Astrocyte of the spinal cord (primary cell): ENCODE measurements at places on chromosomes 1 and 21.
A peak's percentile ranks its signal among the peaks of the same experiment; 100 is the strongest.

DNA sequence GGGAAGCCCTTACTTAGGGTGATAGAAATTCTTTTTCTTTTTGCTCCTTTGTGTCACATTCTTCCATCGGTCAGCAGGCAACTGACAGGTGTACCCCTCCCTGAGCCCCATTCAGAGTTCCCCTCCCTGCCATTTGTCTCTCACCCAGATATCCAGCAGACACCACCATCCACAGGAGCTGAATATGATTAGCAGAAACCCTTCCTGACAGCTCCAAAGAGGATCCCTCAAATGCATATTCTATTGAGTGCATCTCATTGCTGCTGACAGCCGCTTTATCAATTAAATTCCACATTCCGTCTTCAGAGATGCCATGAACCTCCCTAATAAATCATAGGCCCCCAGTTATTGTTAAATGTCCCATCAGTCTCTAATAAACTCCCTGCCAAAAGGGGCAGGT is 6.1 kb upstream of the DDX20 start:
- DNase-seq, result no peak

GRCh38 chr21:36055551-36055950 is 4.8 kb downstream of the SETD4 start:
- no peak for DNase-seq

DNA sequence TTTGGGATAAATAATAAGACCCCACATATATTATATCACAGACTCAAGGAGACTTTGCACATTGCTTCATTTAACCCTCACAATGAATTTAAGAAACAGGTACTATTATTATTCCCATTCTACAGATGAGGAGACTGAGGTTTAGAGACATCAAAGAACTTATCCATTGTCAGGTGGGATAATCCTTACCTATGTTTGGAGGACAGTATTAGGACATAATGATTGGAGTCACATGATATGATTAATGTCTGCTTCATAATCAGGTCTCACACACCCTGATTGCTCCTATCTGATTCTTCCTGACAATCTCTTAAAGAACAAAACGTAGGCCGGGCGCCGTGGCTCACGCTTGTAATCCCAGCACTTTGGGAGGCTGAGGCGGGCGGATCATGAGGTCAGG is 16.9 kb downstream of the IRF2BP2 start:
- DNase-seq, result no peak

DNA sequence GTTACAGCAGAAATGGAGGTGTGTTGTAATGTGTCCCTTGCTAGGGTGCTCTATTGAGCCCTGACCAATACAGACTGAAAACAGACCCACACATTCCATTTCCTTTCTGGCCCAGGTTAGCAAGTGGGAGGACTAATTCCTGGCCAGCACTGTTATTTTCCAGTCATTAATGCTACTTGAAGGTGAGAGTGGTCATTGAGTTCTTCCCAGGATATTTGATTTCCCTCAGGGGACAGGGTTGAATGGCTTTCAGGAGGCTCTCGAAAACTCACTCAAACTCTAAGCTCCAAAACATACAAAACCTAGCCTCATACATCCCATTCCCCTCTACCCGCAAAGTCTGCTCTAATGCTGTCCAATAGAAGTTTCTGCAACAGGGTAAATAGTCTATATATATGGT is 6.2 kb downstream of the LRRC52 start:
- DNase-seq, result no peak

DNA sequence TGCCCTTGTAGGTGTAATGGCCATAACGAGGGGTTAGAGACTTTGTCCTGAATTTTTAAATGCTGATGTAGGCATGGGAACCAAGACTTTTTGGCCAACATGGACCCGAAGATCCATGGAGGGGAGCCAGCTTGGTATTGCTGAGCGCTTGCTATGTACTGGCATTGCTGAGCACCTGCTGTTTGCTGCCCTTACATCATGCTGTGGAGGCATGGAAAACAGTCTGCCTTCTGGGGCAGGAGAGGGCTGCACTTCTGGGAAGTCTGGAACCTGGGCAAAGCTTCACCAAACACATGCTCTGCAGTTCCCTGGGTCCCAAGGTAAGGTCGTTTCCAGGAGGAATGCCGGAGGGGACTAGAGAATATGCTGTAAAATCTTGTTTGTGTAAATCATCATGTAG is 86.3 kb upstream of the CNIH3 start:
- no peak for DNase-seq

- DNase-seq, result no peak
Observed at GRCh38 chr1:17427696-17428660, 11.5 kb downstream of the RCC2 start.

DNA sequence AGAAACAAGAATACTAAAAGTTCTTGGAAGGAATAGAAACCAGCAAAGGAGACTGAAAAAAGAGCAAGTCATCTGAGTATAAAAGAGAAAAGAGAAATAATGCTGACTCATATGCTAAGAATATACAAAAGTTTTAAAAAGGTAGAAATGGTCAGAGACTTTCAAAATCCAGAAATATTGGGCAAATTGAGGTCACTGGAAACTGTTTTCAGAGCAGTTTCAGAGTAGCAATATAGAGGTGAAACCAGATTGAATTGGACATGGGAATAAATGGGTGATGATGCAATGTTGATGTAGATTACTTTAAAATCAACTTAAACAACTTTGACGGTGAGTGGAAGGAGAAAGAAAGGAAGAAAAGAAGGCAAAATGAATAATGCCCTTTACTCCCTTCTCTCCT is 1.8 kb upstream of the RPS6KC1 start:
- DNase-seq, result no peak

GRCh38 chr1:41365772-41366454 is 4.7 kb downstream of the FOXO6 start:
- no peak for DNase-seq

GRCh38 chr1:32774464-32774808 is 42.7 kb downstream of the YARS1 start:
- DNase-seq, result no peak

- DNase-seq, result peak; percentile 77
Observed at GRCh38 chr1:55277377-55278130, 62.4 kb upstream of the USP24 start.

GRCh38 chr1:15178571-15179484 is 25.3 kb downstream of the TMEM51 start:
- DNase-seq, result peak; percentile 95

DNA sequence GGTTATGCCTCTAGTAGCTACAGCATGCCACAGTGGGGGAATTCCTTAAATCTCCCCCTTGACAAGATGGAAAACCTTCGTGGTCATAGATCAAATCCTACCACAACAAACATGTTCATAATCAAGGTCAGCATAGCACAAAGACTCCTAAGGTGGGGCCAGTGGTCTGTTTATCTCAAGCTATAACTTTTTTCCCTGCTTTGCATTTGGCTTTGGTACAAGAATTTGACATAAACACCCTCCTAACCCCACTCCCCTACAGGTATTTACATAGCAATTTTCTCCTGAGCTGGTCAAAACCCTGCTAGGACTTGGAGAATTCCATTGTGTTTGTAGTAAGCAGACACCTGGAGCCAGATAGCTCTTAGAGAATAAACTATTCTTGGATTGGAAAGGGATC is 58.5 kb downstream of the HIVEP3 start:
- no peak for DNase-seq

GRCh38 chr1:5734414-5734813 is 257.8 kb downstream of the NPHP4 start:
- no peak for DNase-seq

DNA sequence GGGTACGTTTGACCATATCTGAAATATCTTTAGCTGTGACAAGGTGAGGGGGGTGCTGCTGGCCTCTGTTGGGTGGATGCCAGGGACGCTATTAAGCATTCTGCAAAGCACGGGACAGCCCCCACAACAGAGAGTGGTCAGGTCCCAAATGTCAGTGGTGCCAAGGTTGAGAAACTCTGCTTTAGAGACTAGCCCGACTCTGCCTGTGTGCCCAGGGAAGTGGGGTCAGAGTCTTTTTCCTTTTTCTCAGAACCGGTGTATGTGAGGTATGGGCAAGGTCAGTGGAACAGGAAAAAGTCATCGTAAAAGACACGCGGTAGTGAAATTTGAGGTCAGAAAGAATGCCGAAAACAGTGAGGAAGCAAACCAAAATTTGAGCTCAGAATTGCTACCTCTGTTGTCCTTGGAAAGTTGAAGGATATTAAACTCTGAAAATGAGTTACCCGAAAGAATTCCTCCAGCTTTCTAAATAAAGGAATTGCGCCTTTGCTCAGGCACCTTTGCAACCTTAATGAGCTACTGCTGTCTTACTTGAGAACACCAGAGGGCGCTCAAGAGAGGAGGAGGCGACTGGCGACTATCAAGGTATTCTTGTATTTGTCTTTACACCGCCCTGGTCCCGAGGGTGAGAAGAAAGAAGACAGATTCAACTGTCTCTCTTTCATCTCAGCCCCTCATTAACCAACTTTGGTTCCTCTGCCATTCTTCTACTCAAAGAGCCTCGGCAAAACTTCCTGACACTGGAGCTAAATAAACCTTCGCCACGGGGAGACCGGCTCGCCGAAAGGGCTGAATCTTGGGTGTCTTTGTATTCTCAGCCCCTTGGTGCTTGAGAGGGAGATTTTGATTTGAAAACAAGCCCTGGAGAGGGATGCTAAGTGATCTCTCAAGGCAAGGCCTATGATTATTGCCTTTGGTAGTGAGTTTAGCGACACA is 85.4 kb upstream of the OLIG2 start:
- peak; percentile 35 for DNase-seq

DNA sequence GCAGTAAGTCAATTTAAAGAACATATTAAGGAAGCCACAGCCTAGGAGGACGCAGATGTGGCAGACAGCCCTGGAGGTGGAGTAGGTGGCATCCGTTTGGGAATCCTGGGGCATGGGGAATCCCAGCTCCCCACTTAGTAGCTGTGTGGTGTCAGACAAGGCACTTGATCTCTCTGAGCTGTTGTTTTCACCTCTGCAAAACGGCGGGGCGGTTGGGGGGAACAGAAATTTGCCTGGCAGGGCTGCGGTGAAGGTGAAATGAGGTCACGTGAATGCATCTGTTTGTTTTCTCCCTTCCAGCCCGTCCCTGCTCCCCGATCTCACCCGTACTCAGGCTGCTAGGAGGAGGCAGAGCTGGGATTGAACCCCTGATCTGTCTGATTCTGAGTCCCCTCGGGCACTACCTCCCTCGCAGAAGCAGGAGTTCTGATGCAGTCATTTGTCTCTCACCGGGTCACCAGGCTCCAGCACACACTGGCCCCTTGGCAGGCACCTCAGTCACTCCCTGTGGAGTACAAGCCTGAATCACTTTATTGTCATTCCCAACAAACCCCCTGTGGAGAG is 2.2 kb upstream of the LAPTM5 start:
- DNase-seq, result no peak

DNA sequence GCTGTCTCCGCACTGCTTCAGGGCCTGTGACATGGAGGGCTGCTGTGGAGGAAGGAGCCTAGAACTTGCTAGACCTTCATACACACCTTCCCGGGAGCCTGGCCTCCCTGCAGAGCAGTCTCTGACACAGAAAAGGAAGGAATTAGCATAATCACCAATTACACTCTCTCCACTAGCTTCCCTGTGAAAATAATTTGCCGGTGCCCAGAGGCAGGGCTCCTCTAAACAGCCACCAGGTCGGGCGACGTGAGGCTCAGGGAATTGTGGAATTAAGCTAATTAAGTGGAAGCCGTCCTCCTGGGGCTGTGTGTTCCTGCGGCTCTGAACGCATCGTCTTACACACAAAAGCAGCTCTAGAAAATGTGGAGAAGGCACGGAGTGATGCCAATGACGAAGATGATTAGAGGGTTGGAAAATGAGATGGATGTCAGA is 82.6 kb downstream of the NENF start:
- DNase-seq, result no peak

DNA sequence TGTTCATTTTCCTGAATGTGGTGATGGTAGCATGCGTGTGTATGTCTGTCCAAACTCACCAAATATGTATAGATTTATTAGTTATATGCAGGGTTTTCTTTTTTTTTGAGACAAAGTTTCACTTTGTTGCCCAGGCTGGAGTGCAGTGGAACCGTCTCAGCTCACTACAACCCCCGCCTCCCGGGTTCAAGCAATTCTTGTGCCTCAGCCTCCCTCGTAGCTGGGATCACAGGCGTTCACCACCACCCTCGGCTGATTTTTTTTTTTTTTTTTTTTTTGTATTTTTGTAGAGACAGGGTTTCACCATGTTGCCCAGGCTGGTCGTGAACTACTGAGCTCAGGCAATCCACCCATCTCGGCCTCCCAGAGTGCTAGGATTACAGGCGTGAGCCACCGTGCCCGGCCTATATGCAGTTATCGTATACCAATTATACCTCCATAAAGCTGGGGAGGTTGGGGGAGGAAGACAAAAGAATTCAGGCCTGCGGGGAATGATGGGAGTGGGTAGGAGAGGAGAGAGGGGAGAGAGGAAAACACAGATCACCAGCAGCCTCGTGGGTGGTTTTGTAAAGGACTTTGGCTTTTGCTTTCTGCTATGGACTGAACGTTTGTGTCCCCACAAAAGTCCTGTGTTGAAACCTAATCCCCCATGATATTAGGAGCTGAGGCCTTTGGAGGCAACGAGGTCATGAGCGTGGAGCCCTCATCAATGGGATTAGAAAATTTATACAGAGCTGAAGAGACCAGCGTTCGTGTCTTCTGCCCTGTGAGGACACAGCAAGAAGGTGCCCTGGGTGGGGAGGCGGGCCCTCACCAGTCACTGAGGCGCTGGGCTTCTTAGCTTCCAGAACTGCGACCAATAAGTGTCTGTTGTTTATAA is 4.4 kb upstream of the HNRNPU start:
- DNase-seq, result no peak

DNA sequence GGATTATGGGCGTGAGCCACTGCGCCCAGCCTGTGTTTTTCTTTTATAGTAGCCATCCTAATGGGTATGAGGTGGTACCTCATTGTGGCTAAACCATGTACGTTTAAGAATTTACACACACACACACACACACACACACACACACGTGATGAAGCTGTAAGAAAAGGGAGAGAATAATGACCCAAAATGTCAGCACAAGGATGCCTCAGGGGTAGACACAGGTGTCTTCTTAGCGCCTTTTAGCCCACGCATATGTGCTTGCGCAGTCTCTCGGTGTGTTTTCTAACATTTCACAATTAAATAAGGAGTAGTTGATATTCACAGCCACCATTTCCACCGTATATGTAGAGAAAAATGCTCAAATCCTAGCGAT is 782 bp upstream of the PFKL start:
- DNase-seq, result peak; percentile 34

GRCh38 chr1:67191668-67192520 is 25.6 kb downstream of the IL23R start:
- no peak for DNase-seq

- no peak for DNase-seq
Observed at GRCh38 chr1:56834137-56834900, 15.1 kb upstream of the FYB2 start.

DNA sequence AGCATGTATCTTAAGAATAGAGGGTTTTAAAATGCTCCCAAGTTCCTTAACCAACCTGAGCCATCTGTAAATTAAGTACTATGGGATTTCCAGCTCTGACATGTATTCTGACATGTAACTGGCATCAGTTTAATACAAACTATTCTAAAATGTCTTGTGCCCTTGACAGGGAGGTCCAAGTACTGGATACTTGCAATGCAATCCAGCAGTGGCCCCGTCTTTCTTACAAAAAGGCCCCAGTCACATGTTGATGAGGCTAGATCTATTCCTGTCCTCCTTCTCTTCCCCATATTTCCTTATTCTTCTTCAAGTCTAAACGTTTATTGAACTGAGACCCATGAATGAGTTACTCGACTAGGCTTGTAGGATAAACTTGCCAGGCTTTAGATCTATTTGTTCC is 46.4 kb downstream of the MRPL39 start:
- no peak for DNase-seq

GRCh38 chr21:33229099-33229783 is 497 bp upstream of the IFNAR2 start:
- no peak for DNase-seq

- peak; percentile 74 for DNase-seq
Observed at GRCh38 chr1:208233546-208233945, 10.6 kb downstream of the PLXNA2 start.

GRCh38 chr21:29233256-29233546 is 65.5 kb upstream of the BACH1 start:
- no peak for DNase-seq
